ENCODE measurements at places on chromosomes 11 and 22.

DNA sequence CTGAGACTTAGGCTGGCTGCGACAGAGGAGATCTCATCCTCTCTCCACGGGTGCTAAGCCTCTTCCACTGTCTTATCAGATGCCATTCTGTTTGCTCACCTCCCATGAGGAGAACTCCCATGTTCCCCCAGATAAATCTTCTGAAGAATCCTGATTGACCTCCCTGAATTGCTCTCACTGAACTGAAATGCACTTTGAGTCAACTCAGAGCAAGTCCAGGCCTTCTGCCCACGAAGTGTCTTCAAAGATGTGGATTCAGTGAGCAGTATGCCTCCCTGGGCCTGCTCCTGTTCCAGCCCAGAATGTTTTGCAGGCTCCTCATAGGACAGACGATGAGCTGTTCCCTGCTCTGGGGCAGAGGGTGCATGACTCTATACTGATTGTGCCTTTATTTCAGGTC, 17.4 kb downstream of the TUB start:
- DNase-seq: no peak

DNA sequence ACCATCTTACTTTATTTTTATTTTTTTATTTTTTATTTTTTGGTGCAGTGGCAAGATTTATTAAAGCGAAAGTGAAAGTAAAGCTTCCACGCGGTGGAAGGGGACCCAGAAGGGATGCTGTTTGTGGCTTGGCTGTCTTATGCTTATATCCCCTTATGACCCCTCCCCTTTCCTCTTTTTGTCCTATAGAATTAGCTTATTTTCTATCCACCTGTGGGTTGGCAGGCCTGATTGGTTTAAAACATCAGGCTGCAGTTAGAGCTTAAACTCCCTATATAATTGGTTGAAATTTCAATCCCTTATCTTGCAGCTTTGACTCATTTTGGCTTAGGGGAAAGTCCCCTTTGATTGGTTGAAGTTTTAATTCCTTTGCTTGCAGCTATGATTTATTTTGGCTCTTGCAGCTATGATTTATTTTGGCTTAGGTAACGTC, 50.5 kb downstream of the NNMT start:
- no peak for DNase-seq

DNA sequence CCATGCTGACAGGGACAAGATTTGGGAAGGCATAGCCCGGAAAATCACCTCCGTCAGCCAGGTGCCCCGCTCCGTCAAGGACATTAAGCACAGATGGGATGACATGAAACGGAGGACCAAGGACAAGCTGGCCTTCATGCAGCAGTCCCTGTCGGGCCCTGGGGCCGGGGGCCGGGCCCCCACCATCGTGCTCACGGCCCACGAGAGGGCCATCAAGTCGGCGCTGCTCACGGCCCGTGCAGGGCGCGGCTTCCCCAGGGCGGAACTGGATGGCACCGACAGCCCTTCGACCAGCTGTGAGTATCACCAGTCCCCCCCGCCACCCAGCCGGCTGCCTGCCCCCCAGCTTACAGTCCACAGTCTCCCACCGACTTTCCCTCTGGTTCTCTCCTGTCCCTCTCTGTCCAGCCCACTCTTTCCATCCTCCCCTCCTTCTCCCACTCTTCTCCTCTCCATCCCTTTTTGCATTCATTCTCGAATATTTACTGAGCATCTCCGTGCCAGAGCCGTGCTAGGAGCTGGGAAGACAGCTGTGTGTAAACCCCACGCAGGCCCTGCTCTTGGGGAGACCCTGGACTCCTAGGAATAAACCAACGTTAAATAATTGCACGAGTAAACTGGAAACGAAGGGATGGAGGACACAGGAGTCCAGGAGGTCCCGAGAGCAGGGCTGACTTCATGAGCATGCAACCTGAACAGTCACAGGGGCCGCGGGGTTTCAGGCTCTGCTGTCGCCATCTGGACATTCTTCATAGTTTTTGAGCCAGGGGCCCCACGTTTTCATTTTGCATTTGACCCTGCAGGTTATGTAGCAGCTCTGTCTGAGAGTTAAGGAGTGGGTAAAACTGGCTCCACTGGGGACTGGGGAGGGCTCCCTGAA, 62.8 kb downstream of the PRDM11 start:
- no peak for DNase-seq

DNA sequence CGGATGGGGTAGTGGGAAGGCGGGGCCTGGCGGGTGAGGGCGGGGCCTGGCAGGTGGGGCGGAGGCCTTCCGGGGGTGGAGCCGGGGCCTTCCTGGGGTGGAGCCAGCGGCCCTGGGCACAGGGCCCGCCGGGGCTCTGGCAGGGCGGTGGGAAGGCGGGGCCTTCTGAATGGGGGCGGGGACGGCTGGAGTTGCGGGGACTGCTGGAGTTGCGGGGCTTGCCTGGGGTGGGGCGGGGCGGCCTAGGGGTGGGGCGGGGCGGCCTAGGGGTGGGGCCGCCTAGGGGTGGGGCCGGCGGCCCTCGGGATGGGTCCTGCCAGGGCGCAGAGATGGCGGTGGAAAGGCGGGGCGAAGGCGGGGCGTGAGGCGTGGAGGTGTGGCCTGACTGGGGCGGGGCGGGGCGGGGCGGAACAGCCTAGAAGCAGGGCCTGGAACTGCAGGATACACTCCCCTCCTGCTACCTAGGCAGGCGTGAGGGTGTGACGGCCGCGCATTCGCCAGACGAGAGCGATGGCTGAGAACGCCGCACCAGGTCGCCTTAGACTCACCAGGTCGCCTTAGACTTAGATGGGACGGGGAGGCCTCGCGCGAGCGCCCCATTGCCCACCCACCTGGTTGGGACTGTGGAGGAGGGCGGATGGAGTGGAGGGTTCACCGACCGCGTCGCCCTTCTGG, 19.3 kb downstream of the RRP7A start:
- peak; percentile 64 for DNase-seq

DNA sequence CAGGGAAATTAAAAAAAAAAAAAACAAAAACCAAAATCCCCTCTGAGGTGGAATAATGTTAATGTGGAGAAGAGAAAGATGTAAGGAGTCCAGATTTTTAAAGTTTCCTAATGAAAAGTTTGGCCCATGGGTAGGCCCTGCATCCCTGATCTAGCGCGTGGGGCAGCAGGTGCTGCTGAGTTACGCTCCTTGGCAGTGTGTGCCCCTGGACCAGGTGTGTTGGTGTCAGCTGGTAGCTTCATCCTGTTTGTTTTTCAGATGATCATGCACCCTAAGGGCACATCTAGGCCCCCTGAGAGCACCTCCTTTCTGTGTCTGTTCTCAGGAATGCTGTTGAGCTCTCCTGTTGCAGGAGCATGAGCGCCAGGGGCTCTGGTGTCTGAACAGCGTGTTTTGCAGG, 6.7 kb downstream of the DGCR8 start:
- DNase-seq: no peak

DNA sequence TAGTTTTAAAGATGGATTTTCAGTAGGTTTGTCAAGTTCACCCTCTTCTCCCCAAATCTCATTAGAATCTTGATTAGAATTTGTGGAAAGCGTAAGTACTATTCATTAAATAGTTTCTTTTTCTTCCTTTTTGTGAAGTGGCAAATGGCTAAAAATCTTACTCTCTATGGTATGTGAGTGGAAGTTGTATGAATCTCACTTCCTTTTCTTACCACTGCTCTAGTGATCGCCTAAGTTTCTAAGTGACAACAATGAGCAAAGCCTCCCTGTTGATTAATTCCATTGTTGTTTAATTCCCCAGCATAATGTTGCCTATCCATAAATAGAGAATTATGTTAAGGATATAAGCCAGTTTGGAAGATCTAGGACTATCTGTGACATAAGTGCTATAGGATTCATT, 82.7 kb downstream of the PGR start:
- DNase-seq: no peak

- DNase-seq: no peak
These were observed 48.3 kb downstream of the LIF start for GRCh38 chr22:30198152-30198825.

GRCh38 chr22:41524251-41524661, 20.0 kb downstream of the POLR3H start:
- DNase-seq: no peak

- DNase-seq: peak; percentile 98
These were observed 16.9 kb downstream of the CTNND1 start for GRCh38 chr11:57778318-57779037.

GRCh38 chr11:70740488-70740851, 342.1 kb downstream of the CTTN start:
- no peak for DNase-seq

GRCh38 chr22:33757041-33757801, 163.1 kb downstream of the LARGE1 start:
- peak; percentile 18 for DNase-seq

DNA sequence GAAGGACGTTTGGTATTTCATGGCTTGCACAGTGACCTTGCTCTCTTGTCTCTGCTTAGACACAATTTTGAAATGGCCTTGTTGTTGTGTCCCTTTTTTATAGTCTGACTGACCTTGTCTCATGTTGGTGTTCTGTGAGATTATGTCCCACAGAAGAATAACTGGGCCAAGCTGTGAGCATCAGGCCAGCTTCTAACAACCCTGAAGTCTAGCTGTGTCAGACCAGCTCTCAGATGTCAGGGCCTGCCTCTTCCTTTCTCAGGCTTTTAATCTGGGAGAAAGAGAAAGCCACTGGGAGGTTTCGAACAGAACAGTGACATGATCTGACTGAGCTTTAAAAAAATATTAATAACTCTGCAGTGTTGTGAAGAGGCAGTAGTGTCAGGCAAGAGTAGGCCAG, 2.0 kb upstream of the UEVLD start:
- DNase-seq: no peak

GRCh38 chr11:105942921-105943320, 79.1 kb downstream of the MSANTD4 start:
- no peak for DNase-seq

DNA sequence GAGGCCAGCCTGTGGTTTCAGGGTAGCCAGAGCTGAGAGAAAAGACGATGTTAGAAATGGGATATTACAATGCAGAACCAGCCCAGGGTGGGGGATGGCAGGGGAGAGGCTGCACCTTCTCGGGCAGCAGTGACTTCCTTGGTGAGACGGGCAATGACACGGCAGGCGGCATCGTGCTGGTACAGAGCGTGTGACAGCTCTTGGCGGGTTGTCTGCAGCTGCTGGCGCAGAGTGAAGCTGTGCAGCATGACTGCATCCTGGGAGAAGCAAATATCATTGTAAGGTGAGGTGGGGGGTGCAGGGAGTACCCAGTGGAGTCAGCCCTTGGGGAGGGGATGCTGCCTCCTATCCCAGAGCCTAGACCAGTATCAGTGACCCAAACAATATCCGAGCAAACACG, 3.8 kb downstream of the PRPF19 start:
- no peak for DNase-seq

DNA sequence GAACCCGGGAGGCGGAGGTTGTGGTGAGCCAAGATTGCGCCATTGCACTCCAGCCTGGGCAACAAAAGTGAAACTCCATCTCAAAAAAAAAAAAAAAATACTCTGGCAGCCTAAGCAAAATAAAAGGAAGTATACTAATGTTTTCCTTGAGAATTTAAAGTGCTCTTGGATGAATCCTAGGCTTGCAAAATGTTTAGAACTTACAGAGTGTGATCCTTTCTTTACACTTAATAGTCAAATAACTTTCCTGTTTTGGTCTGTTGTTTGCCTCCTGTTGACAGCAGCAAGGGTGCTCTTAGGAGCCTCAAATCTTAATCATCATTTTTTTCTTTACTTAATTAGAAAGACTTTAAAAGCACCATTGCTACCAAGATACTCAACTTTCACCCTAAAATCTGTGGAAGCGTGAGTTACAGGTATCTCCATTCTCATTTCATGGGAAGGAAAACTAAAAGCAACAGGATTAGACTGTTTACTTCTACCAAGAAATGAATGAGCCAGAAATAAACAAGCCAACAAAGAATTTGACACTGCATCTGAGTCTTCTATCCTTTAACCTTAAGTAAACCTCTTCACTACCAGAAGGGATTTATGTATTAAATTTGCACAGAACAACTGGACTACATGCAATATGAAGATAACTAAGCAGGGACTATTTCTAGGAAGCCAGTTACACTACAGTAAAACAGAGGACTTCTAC, 38.7 kb upstream of the CRTAM start:
- DNase-seq: no peak
